Coronary artery (tissue), 2 donors: ENCODE measurements at places on chromosomes 5 and 9.

DNA sequence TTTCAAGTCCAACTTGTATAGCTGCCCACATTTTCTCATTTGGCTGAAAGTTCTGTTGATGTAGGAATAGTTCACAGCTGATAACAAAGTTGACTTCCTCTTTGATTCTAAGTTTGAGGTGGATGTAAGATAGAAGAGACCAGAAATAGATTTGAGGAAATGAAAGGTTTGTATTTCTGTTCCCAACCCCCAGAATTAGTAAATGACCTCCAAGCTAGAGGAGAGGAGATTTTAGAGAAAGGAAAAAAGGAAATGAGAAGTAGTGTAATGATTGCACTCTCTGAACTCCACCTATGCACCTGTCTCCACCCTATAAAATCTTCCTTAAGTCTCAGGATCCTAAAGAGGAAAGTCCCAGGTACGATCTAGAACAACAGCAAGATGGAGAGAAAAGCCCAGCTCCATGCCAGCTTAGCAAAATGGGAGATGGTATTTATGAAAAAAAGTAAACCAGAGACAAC is 130.4 kb upstream of the POC5 start:
- no peak for DNase-seq

DNA sequence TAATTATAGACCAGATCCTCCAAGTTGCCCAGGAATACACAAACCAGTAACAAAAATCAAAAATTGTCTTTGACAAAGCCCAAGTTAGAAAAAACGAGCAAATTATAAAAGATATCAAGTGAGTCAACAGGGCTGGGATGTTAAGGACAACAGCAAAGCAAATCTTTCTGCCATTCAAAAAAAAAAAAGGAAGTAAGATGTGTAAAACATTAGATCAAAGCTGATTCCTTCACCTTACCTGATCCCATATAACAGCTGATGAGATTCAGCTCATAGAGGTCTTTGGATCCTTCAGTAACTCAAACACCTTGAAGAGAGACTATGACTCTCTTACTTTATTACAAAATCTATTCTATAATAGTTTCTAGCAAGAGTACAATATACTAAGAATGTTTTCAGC is 100.9 kb downstream of the STRBP start:
- DNase-seq: no peak

DNA sequence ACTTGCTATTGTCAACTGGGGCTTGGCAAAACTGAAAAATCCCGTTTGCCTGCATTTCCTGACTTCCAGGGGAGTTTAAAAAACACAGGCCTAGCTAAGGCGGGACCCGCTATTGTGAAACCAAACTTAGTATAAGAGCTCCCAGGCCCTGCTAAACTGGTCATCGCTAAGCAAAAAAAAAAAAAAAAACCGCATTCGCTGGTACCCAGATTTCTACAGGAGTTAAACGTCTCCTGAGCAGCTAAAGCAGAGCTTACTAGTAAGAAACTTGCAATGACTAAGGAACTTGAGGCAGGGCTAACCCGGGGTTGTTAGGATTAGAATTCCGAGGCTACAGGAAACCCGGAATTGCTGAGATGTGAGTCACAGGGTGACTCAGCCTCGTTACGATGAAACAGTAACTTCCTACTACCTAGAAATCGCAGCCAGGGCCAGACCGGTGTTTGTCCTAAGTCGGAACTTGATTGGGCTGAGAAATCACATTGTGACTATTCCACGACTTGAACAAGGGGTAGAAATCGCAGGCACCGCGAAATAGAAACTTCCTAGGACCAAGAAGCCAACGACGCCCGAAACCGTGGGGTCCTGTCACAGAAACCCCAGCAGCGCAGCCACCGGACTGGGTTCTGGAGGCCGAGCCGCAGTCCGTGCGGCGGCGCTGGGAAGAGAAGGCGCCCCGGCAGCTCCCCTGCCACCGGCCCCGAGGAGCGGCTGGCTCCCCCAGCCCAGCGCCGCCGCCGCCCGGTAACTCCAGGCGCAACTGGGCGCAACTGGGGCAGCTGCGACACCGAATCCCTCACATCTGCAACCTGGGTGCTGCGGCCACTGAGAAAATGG is 89.4 kb downstream of the ANXA2R start:
- peak; percentile 88 for DNase-seq

- DNase-seq: no peak
Measured at GRCh38 chr5:75670577-75670976, 46.7 kb downstream of the POC5 start.

GRCh38 chr5:127418974-127419682 is 98.3 kb upstream of the PRRC1 start:
- no peak for DNase-seq

GRCh38 chr5:90311401-90311800 is 98.2 kb downstream of the CETN3 start:
- no peak for DNase-seq

DNA sequence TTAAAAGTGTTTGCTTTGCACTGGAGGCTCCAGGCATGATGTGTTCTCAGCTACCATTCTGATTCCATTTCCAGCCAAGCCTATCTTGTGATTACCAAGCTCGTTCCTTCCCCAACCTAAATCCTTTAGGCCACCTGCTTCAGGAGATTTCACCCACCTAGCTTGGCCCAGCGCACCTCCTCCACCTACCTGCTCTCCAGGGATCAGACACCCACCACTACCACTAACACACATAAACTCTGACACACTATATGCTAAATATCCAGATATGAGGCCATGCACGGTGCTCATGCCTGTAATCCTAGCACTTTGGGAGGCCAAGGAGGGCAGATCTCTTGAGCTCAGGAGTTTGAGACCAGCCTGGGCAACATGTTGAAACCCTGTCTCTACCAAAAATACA is 2.4 kb downstream of the MYORG start:
- no peak for DNase-seq

DNA sequence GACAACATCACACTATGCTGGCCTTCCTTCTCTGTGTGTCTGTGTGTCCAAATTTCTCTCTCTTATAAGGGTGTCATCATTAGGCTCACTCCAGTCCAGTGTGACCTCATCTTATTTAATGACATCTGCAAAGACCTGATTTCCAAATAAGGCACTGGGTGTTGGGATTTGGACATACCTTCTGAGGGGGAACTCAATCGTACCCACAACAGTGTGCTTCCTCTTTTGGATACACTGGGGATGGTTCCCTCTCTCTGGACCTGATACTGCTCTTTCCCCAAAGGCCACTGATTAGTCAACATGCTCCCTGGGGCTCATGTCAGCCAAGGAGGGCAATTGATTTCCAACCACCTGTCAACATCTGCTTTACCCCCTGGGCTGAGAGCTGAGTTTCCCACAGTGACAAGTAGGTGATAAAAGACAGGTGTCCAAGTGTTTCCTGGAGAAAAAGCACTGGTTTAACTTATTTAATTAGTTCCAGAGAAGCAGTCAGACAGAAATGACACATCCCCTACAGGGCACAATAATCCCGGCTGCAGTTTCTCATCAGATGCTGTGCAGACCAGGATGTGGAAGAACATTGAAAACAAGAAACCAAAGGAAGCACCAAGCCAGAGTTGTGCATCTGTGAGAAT is 17.8 kb upstream of the CEP72 start:
- peak; percentile 40 for DNase-seq

- no peak for DNase-seq
Measured at GRCh38 chr5:72109625-72110024, 2.4 kb downstream of the MAP1B start.

GRCh38 chr9:70569070-70569772 is 154.8 kb upstream of the KLF9 start:
- DNase-seq: no peak

GRCh38 chr5:126219616-126220015 is 203.6 kb upstream of the GRAMD2B start:
- DNase-seq: no peak

- DNase-seq: no peak
Measured at GRCh38 chr5:36070687-36071571, 4.2 kb upstream of the UGT3A2 start.

DNA sequence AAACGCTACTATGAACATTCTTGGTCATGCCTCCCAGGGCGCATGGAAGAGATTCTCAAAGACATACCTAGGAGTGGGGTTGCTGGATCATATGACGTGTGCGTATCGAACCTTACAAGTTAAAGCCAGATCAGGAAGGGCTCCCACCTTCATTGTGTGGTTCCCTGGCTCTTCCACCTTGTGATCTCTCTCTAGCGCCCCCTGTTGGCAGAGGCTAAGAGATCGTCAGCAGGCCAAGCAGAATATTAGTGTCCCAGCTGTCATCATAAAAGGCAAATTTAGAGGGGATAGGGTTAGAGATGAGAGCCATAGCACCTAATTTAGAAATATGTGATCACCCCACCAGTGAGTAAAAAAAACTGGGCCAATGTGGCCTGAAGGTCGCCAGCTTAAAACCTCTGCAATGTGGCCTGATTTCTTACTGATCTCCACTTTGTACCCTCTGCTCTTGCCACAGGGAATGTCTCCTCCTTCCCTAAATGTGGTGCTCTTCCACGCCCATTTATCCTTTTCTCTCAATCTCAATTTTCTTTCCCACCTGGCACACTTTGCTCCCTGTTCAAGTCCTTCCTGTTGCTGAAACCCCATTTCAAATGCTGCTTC is 91.7 kb upstream of the SHB start:
- DNase-seq: peak; percentile 70

GRCh38 chr9:97394881-97395280 is 17.0 kb upstream of the TDRD7 start:
- no peak for DNase-seq

DNA sequence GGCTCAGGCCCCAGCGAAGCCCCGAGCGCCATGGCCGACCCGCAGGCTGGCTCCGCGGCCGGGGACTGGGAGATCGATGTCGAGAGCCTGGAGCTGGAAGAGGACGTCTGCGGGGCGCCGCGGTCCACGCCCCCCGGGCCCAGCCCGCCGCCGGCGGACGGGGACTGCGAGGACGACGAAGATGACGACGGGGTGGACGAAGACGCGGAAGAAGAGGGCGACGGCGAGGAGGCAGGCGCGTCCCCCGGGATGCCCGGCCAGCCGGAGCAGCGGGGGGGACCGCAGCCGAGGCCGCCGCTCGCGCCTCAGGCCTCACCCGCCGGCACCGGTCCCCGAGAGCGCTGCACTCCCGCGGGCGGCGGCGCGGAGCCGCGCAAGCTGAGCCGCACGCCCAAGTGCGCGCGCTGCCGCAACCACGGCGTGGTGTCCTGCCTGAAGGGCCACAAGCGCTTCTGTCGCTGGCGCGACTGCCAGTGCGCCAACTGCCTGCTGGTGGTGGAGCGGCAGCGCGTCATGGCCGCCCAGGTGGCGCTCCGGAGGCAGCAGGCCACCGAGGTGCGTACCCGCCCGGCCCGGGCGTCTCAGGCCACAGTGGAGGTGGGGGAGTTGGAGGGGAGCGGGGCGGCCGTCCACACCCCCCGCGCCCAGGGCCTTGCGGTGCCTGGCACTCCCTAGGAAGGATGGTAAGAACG is 1.6 kb downstream of the DMRT2 start:
- no peak for DNase-seq

DNA sequence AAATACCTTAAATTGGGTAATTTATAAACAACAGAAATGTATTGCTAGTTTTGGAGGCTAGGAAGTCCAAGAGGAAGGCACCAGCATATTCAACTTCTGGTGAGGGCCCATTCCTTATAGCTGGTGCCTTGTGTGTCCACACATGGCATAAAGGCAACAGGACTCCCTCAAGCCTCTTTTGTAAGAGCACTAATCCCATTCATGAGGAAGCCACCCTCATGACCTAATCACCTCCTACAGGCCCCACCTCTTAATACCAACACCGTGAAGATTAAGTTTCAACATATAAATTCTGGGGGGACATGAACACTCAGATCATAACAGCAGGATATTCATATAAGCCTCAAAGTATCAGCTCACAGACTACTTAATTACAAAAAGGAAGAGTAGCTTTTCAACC is 4.0 kb upstream of the PLAC8L1 start:
- no peak for DNase-seq

- DNase-seq: no peak
Measured at GRCh38 chr9:79672236-79672635, 100.5 kb downstream of the TLE4 start.

DNA sequence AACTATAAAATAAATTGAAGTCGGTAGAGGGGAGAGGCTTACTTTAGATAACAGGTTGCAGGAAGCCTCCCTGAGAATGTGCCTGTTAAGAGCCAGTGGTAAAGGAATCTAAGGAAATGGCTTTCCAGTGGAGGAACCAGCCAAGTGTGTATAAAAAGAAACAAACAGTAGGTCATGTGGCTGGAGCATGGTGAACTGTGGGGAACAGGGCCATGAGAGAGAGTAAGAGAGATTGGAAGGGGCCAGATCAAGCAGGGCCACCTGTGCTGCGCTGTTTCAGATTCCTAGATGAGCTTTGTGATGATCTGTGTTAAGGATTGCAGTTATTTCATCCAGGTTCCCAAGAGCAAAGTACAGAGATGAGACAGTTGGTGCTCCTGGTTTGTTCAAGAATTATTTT is 152.7 kb upstream of the SGCD start:
- DNase-seq: no peak

DNA sequence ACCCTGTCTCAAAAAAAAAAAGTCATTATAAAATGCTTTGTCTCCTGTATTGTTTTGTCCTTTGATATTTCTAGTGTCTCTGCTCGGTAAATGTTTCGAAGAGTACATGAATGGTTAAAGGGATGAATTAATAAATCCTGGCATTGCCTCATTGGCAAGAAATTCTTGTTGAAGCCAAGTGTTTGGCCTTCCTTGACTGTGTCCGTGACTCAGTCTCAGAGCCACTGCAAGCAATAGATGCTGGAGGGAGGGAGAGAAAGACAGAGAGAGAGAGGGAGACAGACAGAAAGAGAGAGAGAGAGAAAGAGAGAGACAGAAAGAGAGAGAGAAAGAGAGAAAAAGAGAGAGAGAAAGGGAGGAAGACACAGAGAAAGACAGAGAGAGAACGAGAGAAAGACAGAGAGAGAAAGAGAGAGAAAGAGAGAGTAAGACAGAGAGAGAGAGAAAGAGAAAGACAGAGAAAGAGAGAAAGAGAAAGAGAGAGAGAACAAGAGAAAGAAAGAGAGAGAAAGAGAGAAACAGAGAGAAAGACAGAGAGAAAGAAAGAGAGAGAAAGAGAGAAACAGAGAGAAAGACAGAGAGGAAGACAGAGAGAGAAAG is 72.5 kb upstream of the RXRA start:
- DNase-seq: no peak

GRCh38 chr5:159874263-159874662 is 42.0 kb upstream of the ADRA1B start:
- DNase-seq: no peak

- no peak for DNase-seq
Measured at GRCh38 chr5:73446631-73447529, 1.7 kb downstream of the FOXD1 start.

DNA sequence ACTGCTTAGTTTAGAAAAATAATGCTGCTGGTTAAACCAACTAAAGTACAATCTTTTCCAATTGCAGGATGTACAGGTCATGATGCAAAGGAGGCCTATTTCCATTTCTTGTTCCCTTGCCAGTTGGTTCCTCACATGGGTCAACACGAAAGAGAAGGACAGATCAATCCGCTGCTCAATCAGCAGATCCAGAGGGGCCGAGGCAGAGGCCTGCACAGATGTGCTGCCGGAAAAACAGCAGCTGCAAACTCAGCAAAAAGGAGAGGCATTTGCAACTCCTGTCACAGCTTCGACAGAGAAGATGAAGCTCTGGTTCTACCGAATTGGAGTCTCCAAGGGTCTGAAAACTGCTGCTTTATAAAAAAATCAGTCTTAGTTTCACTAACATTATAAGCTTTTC is 69.8 kb downstream of the NIPSNAP3B start:
- DNase-seq: no peak
